ENCODE measurements at places on chromosomes 13 and 19.
A peak's percentile ranks its signal among the peaks of the same experiment; 100 is the strongest.

GRCh38 chr13:32736648-32737047 lies 150.4 kb downstream of the PDS5B start:
- DNase-seq, result no peak

DNA sequence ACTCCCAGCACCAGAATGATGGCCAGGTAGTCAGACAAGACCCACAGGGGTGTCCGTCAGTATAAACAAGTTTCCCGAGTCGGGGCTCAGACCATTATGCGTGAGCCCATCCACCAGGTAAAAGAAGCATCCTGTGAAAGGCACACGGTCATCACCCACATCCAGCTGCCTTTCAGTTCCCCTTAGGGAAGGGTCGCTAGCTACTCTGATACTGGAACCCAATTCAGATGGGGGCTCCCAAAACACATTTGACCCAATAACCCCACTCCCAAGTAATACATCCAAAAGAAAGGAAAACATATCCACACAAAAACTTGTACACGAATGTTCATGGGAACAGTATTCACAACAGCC lies 66.8 kb downstream of the STK24 start:
- no peak for DNase-seq

DNA sequence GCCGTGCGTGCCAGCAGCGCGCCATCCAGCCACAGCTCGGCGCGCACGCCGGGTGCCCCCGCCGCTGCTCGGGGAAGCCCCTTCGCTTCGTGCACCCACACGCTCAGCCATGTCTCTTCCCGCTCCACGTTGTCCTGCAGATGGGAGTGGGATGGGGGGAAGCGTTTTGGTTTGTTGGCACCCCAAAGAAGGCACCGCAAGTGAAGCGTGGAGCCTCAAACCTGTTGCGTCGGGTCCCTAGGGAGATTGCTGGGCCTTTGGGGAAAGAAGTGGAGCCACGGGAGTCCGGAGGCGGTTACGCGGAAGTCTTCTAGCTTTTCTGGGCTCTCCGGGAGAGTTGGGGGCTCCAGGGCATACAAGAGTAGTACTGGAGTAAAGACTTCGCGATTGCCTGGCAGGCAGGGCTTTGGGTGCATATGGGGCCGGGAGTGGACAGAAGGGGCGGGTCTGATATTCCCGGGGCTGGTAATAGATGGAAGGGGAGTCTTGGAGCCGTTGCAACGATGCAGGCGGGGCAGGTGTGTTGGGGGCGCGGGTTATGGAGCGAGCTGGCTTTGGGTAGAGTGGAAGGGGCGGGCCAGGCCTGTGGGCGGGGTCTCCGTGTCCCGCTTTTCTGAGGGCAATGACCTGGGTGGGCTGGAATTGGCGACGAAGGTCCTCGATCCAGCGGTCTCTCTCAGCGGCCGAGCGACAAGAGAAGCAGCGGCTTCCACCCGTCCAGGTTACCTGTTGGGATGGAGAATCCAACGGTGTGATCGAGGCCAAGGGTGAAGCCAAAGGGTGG lies 6.5 kb downstream of the RASAL3 start:
- DNase-seq, result no peak

DNA sequence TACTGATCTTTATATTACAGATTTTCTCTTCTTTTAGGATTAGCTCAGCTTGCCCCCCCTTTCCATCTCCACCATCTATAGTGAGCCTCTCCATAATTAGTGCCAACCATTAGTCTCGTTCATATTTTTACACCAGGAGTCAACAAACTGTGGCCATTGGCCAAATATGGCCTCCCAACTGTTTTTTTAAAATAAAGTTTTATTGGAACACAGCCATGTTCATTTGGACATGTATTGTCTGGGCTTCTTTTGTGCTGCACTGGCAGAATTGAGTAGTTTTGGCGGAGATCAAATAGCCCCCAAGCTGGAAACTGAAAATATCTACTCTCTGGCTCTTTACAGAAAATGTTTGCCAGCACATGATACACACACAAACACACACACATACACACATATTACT lies 18.4 kb downstream of the ZNF175 start:
- no peak for DNase-seq

- no peak for DNase-seq
Measured at GRCh38 chr19:20840371-20840770, 64.3 kb downstream of the ZNF66 start.

DNA sequence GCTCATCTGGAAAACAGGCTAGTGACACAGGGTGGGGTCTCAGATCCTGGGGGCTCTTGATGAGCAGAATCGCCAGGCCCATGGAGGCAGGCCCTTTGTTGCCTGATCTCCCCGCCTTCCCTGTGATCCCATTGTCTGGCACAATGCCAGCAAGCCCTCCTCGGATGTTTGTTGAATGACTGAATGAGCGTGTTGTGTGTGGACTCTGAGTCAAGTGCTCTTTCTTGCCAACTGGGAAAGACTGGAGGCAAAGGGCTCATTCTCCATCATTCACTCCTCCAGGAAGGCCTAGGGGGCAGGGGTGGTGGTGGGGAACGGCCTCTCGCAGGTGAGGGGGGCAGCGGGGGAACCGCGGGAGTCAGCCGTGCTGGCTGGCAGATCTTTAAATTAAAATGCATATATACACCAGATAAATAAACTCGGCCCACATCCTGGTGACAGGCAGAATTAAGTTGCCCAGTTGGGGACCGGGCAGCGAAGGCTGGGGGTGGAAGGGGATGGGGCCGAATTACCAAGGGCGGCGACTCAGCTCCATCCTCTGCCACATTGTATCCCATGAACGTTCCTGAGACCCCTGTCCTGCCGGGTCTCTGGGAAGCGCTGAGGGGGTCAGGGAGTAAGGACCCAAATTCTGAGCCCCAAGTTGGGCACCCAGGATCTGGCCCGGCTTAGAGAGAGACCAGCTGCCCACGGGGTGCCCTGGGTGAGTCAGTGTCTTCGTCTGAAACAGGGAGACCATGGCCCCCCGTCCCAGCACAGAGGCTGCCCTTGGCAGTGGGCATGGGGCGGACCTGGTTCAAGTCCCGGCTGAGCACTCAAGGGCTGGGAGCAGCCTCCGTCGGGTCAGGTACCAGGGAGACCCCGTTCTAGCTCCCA lies 24.5 kb downstream of the EFNA2 start:
- no peak for DNase-seq

DNA sequence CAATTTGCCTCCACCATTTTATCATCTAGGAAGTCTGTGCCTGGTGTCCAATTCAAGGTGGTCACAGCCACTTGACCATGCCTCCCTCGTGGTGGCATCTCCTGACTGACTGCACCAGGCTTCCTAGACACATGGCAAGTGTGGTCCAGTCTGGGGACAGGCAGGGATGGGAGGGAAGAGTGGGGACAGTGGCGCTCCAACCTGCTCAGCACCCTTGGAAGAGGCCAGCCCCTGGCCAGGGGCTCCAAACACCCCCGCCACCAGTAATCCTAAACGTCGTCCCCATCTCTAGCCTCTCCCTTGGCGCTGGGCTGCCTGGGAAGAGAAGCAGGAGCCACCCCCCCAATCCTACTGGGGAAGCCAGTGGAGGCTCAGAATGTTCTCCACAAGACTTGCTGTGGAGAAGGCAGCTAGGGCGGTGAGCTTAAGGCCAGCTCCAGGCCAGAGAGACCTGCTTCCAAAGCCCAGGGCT lies 2.7 kb downstream of the RPL36 start:
- DNase-seq, result no peak

- no peak for DNase-seq
Measured at GRCh38 chr19:15374796-15375440, 4.7 kb downstream of the AKAP8 start.

- DNase-seq, result peak; percentile 34
Measured at GRCh38 chr19:4976401-4977298, 7.7 kb downstream of the KDM4B start.

DNA sequence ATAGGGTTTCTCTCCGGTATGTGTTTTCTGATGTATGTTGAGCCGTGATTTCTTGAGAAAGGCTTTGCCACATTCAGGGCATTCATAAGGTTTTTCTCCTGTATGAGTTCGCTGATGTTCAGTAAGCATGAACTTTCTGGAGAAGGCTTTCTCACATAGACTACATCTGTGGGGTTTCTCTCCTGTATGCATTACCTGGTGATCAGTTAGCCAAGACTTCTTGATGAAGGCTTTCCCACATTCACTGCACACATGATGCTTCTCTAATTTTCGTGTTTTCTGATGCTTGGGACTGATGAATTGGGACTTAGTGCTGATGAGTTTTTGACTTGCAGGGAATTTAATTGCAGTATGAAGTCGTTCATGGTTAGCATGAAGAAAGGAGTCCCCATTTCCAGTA lies 21.1 kb downstream of the ZNF350 start:
- DNase-seq, result no peak

DNA sequence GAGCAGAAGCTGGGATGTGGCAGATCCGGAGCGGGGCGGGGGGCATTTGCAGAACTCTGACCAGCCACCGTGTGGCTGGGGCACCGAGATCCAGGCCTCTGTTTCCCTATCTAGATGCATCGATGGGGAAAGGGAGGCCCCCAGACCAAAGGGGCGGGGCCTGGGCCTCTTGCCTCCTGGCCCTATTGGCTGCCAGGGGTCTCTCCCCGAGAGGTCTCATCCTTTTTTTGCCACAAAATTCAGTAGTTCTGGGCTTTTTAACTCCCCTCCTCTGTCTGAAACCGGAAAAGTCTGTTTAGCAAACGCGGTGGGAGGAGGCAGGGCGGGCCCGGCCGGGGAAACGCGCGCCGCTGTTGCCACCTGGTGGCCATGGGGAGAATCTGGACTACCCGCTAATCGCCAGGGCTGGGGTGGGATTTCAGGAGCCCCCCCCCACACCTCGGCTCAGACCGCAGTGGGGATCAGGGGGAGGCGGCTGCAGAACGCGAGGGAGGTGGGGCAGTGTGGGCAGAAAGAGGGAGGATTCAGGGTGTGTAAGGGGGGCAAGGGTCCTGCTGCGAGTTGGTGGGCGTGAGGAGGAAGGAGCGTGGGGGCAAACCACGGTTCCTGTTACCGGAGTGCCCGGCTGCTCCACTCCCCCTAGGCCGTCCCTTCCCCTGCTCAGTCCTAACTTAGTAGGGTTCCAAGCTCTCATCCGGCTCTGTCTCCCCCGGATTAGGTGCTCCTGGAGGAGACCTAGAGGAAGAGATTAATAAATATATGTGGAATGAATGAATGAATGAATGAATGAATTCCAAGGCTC lies 28.3 kb downstream of the IL12RB1 start:
- peak; percentile 87 for DNase-seq

GRCh38 chr13:45737571-45738017 lies 35.5 kb downstream of the CBY2 start:
- no peak for DNase-seq

DNA sequence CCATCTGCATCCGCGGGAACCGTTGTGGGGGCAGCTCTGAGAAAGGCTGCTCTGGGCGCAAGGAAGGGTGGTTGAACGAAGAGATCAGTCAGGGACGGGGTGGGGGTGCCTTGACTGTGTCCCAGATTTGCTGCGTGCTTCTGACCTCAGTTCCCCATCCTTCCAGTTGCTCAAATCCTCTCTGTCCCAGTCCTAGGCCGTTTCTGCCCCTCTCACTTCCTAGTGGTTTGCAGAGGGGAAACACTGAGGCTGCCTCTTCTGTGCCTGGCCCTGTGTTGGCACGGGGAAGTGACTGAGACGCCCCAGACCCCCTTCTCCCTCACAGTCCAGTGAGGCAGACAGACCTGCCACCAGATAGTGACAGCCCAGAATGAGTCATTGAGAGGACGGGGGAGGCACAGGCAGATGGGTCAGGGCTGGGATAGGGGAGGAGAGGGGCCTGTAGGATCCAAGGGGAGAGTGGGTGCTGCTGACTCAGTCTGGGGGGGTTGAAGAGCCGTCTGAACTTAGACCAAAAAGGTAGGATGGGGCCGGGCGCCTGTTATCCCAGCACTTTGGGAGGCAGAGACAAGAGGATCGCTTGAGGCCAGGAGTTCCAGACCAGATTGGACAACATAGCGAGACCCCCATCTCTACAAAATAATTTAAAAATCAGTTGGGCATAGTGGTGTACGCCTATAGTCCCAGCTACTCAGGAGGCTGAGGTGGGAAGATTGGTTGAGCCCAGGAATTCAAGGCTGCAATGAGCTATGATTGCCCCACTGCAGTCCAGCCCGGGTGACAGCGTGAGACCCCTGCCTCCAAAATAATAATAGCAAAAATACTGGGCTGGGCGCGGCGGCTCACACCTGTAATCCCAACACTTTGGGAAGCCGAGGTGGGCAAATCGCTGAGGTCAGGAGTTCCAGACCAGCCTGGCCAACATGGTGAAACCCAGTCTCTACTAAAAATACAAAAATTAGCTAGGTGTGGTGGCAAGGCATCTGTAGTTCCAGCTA lies 26.5 kb downstream of the NUMBL start:
- DNase-seq, result no peak

DNA sequence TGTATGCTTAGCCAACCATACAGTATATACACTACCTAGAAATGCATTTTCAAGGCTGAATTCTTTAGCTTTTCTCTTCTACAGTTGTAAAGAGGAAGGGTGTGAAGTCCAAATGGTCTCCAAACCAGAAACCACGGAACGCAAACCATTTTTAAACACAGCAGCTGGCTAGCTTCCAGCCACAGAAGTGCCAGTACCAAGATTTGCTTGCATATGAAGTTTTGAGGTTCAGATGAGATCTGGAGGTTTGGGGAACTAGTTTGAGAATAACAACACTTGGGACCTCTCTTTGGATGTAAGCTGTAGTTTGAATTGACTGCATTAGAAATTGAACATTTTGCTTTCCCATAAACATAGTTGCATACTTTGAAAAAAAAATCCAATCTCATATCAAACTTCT lies 1243.5 kb downstream of the EFNB2 start:
- no peak for DNase-seq

DNA sequence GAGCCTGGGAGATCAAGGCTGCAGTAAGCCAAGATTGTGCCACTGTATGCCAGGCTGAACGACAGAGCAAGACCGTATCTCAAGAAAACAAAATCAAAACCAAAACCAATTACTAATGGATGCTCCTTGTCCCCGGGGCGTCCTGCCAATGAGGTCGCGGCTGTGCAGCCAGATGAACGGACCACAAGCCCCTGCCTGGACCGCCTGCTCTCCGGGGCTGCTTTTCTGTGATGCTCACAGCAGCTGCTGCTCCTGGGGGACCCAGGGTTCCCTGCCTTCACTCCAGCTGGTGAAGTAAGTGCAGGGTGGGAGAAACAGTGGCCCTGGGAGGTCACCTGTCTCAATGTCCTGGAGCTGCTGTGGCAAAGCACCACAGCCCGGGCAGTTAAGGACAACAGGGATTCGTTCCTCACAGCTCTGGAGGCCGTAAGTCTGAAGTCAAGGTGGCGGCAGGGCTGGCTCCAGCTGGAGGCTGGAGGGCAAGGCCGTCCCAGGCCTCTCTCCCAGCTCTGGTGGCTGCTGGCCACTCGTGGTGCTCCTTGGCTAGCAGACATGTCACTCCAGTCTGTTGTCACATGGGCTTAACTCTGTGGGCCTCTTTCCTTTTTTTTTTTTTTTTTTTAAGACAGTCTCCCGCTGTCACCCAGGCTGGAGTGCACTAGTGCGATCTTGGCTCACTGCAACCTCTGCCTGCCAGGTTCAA lies 10.1 kb downstream of the COPE start:
- DNase-seq, result no peak

- DNase-seq, result no peak
Measured at GRCh38 chr13:62847520-62847919, 1431.9 kb upstream of the PCDH20 start.

DNA sequence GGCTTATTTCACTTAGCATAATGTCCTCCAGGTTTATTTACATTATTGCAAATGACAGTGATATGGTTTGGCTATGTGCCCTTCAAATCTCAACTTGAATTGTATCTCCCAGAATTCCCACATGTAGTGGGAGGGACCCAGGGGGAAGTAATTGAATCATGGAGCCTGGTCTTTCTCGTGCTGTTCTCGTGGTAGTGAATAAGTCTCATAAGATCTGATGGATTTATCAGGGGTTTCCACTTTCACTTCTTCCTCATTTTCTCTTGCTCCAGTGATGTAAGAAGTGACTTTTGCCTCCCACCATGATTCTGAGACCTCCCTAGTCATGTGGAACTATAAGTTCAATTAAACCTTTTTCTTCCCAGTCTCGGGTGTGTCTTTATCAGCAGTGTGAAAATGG lies 109.6 kb downstream of the VWA8 start:
- no peak for DNase-seq

Measured in head of caudate nucleus (tissue), 42 donors.